Stimulated activated CD8-positive, alpha-beta memory T cell treated with anti-CD3 and anti-CD28 coated beads, Interleukin-4, amount 100 ng/mL, for 48 hours (primary cell): ENCODE measurements at places on chromosomes 11 and 22.
A peak's percentile ranks its signal among the peaks of the same experiment; 100 is the strongest.

GRCh38 chr22:20131597-20131858 is at the start of gene ZDHHC8:
TSS of gene ZDHHC8 (plus strand) at chr22:20131804. CDS start at chr22:20131948, 144 bp downstream.
- DNase-seq = peak; percentile 59

- DNase-seq = no peak
Observed at GRCh38 chr11:118958577-118958976, 2.5 kb downstream of the UPK2 start.

GRCh38 chr11:105573091-105573490 is 36.8 kb upstream of the GRIA4 start:
- no peak for DNase-seq

GRCh38 chr11:95706974-95707387 is 82.6 kb downstream of the FAM76B start:
- DNase-seq = no peak

DNA sequence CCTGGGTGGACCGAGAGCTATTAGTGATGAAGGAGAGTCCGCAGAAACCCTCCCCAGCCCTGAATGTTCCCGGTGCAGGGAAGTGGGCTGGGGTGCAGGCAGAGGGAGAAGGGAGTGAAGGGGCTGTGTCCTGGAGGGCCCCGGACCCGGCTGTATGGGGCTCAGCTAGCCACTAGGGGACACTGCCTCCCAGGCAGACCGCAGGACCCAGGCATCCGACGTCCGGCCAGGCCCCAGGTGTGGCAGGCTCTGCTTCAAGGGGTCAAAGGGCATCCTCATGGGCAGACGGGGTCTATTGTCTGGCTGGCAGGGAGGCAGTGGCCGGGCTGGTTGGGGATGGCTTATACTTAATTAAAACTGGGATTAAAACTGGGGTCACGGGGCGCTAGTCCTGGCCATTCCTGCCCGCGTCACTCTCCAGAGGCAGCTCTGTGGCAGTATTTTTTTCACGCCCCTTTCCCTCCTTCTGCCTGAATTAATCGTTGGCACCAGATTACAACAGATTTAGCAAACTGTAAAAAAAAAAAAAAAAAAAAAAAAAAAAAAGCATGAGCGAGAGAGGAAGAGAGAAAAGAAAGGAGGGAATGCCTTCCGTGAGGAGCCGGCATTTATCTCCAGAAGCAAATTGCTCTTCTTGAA is 5.1 kb downstream of the FLRT1 start:
- no peak for DNase-seq

- DNase-seq = peak; percentile 53
Observed at GRCh38 chr22:25564979-25565677, 653 bp downstream of the GRK3 start.

DNA sequence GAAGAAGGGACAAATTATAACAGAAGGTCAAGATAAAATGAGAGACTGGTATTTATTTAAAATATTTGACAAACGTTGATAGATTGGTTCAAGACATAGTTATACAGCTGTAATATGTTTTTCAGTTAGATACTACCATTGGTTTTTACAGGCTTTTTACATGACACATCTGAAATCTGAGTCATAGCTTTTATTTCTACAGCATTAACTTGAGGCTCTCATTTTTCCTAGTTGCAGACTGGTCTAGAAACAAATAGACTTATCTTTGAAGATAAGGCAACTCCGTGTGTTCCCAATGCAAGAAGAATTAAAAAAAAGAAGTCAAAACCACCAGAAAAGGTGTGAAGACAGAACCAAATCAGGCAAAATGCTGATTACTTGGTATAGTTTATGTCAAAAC is 31.3 kb downstream of the CEP57 start:
- DNase-seq = no peak

- DNase-seq = no peak
Observed at GRCh38 chr22:32545801-32546200, 71.2 kb downstream of the FBXO7 start.

GRCh38 chr22:39710380-39711150 is 140.0 kb downstream of the CACNA1I start:
- no peak for DNase-seq

DNA sequence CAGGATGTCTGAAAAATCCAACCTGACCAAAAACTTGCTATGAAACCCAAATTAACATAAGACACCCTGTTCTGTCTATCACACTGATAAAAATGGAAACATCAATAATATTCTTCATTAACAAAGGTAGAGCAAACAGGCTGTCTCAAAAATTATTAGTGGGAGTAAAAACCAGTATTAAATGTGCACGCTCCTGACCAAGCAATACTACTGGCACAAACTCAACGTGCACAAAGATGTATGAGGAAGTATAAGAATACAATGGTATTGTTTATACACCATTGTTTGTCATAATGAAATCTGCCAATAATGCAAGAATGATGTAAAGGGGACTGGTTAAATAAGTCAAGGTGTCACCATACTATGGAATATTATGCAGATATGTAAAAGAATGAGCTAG is 288.5 kb downstream of the MN1 start:
- no peak for DNase-seq

GRCh38 chr11:117473481-117474091 is 145.9 kb downstream of the CEP164 start:
- DNase-seq = no peak

DNA sequence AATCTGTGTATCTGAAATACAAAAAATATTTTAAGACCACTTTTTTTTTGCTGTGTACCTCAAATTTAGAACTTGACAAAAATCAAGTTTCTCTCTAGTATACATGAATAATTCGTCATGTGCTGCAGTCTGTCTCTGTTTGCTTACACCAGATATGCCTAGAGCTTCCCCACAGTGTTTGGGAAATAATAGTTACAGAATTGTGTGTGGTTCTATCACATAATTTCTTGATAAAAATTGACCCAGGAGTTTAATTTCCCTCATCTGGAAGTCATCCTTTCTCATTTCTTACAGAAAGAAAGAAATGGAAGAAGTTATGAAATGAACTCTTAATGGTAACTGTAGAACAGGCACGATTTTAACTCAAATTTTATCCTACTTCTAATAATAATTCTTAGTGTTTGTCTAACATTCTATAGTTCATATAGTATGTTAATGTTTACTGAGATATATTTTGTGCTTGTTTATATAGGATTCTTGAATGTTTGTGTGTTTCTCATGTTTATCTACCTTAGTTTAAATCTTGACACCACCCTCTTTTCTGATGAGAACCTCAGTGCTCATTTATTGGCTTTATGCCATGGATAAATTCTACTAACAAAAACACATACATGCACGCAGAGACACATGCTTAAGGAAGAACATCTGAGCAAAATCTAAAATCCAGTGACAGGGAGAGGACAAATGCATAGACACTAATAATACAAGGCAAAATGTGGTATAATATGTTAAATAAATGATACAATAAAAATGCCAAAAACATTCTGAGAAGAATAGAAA is 61.4 kb upstream of the CTSC start:
- no peak for DNase-seq

- DNase-seq = peak; percentile 95
Observed at GRCh38 chr22:37561212-37562048, 1.1 kb downstream of the CDC42EP1 start.

- no peak for DNase-seq
Observed at GRCh38 chr11:48083421-48083820, 103.1 kb downstream of the PTPRJ start.

DNA sequence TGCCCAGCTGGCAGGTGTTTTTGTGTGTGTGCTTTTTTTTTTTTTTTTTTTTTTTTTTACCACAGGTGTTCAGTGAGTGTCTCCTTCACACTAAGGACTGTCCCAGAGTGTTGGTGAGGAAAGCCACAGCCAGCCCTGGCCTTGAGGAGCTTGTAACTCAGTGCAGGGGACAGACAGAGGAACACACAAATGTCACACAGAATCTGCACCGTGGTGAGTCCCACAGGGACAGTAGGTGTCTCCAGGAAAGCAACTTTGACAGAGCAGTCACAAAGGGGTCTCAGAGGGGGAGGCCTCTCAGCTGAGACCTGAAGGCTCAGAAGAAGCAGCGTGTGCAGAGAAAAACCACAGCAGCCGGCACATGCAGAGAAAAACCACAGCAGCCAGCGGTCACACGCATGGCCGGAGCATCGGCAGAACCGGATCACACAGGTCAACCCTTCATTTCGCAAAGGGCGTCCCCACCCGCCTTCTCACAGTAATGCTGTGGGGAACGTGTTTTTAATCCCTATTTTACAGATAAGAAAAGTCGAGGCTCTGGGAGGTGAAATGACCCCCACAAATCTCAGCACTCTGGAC is 101.7 kb upstream of the PRR5 start:
- no peak for DNase-seq

- DNase-seq = no peak
Observed at GRCh38 chr22:29043906-29044575, 17.6 kb downstream of the C22orf31 start.

DNA sequence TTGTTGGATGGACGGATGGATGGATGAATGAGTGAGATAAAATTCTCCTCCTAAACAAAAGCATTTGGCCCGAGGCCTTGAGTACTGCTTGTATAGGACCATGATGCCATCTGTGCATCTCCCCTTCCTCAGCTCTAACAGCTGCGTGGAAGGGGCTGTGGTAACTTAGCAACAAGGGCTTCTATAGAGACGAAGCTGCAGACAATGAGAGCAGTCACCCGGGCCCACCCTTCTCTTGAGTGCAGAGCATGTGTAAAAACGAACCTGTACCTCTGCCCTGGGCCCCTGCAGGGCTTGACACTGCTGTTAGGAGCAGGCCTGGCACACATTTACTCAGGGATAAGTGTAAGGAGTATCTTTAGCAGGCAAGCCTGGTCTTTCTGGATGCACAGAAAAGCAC is 391.5 kb downstream of the CADM1 start:
- DNase-seq = no peak

GRCh38 chr22:37749831-37750595 is 53.2 kb downstream of the TRIOBP start:
- no peak for DNase-seq

- no peak for DNase-seq
Observed at GRCh38 chr11:95776859-95777258, 12.7 kb downstream of the FAM76B start.

DNA sequence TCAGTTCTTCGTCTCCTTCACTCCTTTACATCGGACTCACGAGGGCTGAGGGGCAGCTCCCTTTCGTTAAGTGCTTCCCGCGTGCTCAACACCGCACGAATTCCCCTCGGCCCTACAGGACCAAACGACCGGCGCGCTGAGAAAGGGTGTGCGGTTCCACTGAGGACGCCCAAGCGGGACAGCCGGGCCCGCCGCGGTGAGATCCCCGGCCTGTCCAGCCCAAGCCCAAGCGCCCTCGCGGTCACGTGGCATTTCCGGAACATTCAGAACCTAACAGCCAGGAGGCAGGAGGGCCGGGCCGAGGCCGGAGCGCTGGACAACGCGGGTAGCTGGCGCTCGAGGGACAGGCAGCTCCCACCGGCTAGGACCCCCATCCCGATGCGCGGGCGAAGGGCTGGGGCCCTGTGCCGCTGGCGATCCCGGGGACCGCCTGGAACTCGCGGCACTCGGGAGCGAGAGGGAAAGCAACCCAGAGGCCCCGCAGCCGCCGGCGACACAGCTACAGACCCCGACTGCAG is 737 bp upstream of the STIP1 start:
- no peak for DNase-seq

- peak; percentile 71 for DNase-seq
Observed at GRCh38 chr11:3855808-3856491, 486 bp downstream of the STIM1 start.

DNA sequence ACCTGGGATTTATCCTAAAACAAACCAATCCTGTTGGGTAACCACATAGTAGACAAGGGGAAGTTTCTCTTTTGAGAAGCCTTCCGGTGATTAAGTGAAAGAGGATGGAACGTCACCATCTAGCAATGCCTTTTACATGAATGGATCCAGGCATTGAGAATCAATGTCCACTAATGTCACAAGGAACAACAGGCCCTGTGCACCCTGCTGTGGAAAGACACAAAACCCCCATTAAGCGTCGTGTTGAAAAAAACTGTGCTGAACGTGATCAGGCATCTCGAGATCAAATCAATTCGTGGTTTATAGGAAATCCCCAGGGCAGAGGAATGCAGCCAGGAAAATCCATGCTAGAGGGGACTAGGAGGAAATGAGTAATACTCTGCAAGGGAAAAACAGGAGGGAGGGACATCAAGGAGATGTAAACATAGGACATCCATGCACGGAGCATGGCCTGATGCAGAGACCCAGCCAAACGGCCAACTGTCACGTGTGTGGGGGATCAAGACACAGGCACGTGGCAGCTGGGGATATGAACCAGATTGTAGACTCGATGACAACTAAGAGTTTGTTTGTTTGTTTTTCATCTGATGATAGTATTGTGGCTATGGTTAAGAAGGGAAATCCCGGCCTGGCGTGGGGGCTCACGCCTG is 38.6 kb upstream of the CARS1 start:
- peak; percentile 4 for DNase-seq

DNA sequence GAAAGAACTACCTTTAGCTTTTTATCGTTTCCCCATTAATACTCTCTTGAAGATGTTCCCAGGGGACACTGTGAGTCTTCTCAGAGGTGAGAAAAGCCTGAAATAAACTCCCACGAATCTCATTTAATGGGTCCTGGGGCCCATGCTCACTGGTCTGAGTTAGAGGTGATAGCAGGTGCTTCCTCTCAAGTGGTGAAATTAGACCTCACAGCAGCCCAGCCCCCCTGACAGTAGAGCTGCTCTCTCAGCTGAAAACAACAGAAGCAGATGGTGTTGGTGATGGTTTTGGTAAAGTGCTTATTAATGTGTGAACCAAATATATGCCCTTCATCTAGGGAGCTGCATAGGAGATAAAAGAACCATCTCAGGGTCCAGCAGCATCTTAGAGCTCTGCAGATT is 76.8 kb upstream of the VPREB1 start:
- no peak for DNase-seq

GRCh38 chr11:86142170-86142569 is 73.3 kb upstream of the PICALM start:
- DNase-seq = no peak

DNA sequence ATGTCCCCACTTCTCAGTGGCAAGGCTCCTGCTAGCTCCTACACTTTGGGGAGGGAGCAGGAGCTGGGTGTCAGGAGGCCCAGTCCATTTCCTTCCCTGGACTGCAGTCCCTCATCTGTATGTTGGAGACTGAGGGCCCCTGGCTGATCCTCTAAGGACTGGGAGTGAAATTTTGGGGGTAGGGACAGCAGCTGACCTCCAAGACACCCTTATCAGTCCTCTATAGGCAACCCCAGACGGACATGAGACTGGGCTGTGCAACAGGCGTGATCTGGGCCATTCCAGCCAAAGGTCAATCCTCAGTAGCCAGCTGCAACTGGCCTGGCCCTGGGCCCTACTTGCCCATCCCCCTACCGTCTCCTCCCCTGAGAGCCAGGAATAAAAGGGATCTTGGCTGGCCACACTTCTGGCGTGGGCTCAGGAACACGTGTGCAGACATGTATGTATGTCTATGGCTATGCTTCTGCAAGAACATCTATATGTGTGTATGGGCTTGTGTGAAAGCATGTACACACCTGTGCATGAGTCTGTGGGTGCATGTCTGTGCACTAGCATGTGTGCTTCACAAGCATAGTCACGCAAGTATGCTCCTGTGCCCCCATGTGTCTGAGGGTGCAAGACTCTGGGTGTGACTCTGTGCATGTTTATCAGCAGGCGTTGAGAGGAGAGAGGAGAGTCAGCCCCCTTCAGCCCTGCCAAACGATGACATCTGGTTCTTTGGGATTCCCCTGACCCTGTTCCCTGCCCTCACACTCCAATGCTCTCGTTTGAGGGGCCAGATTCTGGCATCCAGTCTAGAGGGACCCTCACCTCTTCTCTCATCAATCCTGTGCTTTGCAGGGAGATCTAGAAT is 24.6 kb upstream of the DGAT2 start:
- no peak for DNase-seq
